Natural killer cell treated with Interleukin-12 subunit alpha and Interleukin-12 subunit beta and Interleukin-15 and Interleukin-18, amount 100 ng/mL, for 72 hours (primary cell): ENCODE measurements at places on chromosomes 12 and 14. TPM values are rescaled to one million over a fixed set of nuclear protein-coding genes. Genes with fewer than 3 reads are reported as not detected.

- H3K27me3 ChIP-seq: peaks cover 33% of the 10 kb centered on the region
- H3K4me3 ChIP-seq: no peak overlapping the region
Measured at GRCh38 chr12:114013575-114014345, 47.6 kb upstream of the RBM19 start.

DNA sequence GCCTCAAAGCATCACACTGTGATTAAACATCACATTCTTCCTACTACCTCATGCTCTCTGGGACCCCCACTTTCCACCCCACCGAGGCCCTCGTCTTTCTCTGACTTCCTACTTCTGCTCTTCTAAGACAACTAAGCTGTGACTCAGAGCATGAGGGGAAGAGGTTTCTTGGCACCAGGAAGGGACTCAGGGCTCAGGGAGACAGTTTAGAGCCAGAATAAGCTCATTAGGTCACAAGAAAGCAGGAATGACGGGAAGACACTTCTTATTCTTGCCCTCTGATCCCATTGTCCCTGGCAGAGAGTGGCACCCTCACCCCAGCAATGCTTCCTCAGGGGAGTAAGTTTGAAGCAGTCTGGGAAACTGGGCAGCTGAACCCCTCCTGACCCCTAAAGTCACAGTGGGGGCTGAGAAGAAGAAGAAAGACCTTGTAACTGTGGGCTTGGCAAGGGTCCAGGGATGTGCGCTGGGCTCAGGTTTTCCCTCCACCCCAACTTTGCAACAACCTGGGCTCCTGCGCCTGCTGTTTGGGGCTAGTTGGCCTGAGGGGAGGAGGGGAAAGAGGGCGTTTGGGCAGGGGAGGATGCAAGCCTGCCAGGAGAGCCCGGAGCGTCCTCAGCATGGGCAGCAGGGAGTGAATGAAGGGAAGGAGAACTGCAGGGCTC lies 64.6 kb upstream of the ACTN1 start:
- DNase-seq: no peak
- no peak overlapping the region for H3K4me3 ChIP-seq
- no peaks in the 10 kb centered on the region for H3K36me3 ChIP-seq
- peaks cover 9% of the 10 kb centered on the region for H3K4me1 ChIP-seq

GRCh38 chr14:73248108-73248868 lies 11.0 kb downstream of the PAPLN start:
- no peak overlapping the region for H3K4me3 ChIP-seq
- no peak overlapping the region for H3K27ac ChIP-seq
- H3K27me3 ChIP-seq: peaks cover 7% of the 10 kb centered on the region
- no peaks in the 10 kb centered on the region for H3K36me3 ChIP-seq
- DNase-seq: no peak

GRCh38 chr12:91142221-91142631 lies 30.9 kb upstream of the LUM start:
- no peak overlapping the region for H3K27ac ChIP-seq
- H3K4me3 ChIP-seq: no peak overlapping the region
- DNase-seq: no peak
- no peaks in the 10 kb centered on the region for H3K36me3 ChIP-seq
- no peaks in the 10 kb centered on the region for H3K4me1 ChIP-seq
- H3K27me3 ChIP-seq: no peaks in the 10 kb centered on the region

GRCh38 chr14:56635041-56635440 lies 55.4 kb downstream of the TMEM260 start:
- no peak overlapping the region for H3K27ac ChIP-seq
- no peak overlapping the region for H3K4me3 ChIP-seq
- no peaks in the 10 kb centered on the region for H3K4me1 ChIP-seq
- no peaks in the 10 kb centered on the region for H3K27me3 ChIP-seq

- H3K27ac ChIP-seq: no peak overlapping the region
- peaks cover 5% of the 10 kb centered on the region for H3K27me3 ChIP-seq
- DNase-seq: no peak
- no peaks in the 10 kb centered on the region for H3K36me3 ChIP-seq
Measured at GRCh38 chr12:95102916-95103671, 29.7 kb upstream of the NR2C1 start.

DNA sequence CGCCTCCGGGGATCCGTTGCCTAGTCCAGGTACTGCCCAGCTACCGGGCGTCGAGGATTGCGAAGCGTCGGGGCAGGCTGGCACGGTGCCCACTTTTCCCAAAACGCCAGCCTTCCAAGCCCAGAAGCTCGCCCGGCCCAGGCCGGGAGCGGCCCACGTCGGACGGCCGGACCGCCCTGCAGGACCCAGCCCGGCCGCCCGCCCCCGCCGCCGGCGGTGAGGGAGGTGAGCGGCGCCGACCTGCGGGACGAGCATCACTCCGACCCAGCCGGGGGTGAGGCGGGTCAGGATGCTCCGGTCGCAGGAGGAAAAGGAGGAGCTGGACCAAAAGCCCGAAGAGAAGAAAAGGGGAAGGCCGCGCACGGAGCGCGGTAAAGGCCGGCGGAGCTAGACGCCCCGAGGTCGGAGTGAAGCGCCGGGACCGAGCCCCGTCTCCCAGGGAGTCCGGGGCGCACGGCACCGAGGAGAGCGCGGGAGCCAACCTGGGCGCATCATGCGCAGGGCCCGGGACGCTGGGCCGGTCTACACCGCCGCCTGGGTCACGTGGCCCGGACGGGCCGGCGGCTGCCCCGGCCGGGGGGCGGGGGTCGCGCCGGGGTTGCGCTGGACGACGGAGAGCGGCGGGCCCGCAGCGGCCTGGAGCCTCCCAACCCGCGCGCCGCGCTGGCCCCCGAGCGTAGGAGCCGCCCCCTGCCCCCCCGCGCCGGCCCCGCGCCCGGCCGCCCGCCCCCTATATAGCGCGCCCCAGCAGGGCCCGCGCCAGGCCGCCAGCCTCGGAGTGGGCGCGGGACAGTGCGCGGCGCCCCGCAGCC lies at the start of gene AQP5:
Gene AQP5, plus strand, starts transcription at position 762 of the 812 bp plus-strand sequence. CDS start 146 bp downstream, outside the sequence.
- H3K27me3 ChIP-seq: peaks cover 56% of the 10 kb centered on the region
- peaks cover 6% of the 10 kb centered on the region for H3K4me1 ChIP-seq
- peak within 1 kb of the TSS; percentile 32 for H3K4me3 ChIP-seq
- DNase-seq: no peak
- H3K36me3 ChIP-seq: peaks cover 7% of the 10 kb centered on the region

DNA sequence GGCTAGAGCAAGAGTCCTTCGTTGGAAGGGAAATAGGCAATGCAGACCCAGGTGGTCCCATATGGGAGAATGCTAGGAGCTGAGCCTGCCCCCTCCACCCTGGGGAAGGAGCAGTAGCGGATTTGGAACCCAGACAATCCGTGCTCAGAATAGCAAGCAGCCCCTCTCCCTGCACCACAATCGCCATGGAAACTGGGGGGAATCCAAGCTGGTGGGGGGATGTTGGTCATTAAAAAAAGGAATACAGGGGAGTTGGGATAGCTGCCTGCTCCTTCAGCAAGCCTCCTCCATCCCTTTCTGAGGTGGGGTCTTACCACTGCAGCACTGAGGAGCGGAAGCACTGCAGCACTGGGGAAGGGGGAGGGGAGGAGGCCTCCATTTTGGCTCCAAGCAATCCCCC lies 2.9 kb downstream of the RND1 start:
- no peak for DNase-seq
- H3K4me1 ChIP-seq: peaks cover 22% of the 10 kb centered on the region
- peaks cover 31% of the 10 kb centered on the region for H3K27me3 ChIP-seq
- no peak overlapping the region for H3K27ac ChIP-seq
- H3K36me3 ChIP-seq: no peaks in the 10 kb centered on the region

- no peak overlapping the region for H3K4me3 ChIP-seq
- H3K27ac ChIP-seq: peak overlapping the region; percentile 57
- H3K27me3 ChIP-seq: no peaks in the 10 kb centered on the region
- DNase-seq: no peak
- no peaks in the 10 kb centered on the region for H3K36me3 ChIP-seq
- H3K4me1 ChIP-seq: peaks cover 41% of the 10 kb centered on the region
Measured at GRCh38 chr14:98137131-98138025, 1134.6 kb downstream of the BCL11B start.

The POTEM gene
- not detected for total RNA-seq

The SERPINA3 gene
- not detected for total RNA-seq
